ENCODE measurements at places on chromosomes 7 and 10.

- DNase-seq, result no peak
Observed at GRCh38 chr7:28200598-28200997, 20.0 kb upstream of the JAZF1 start.

DNA sequence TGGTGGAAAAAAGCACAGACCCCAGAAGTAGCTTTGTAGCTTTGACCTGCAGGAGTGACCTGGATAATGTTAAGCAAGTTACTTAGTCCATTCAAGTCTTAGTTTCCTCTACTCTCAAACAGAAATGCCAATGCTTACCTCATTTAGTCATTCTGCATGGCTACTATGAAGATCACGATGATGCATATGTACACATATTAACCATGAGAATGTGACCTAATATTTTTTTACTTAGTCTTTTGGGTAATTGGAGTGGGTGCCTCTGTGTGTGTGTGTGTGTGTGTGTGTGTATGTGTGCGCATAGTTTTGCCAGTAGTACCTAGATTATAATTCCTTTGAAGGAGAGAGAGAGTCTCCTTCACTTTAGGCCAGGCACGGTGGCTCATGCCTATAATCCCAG, 95.8 kb downstream of the NRP1 start:
- DNase-seq, result no peak

- DNase-seq, result no peak
Observed at GRCh38 chr7:105346593-105347322, 42.0 kb downstream of the SRPK2 start.

DNA sequence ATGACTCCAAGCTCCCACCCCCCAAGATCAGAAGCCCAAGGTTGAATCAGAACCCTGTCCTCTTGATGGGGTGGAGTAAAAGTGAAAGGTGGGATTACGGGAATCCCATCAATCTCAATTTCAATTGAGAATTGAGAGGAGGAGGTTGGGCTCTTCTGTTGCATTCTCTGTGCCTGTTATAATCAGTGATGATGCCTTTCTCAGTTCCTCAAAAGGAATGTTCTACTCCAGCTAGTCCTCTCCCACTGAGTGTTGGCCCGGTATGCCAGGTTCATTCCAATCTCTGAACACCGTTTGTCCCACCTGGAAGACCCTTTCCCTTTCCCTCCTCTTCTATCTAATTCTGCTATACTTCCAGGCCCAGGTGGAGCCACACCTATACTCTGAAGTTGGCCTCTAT, 17.2 kb upstream of the XPNPEP1 start:
- DNase-seq, result no peak

- DNase-seq, result no peak
Observed at GRCh38 chr7:37504801-37505200, 56.1 kb upstream of the ELMO1 start.

- no peak for DNase-seq
Observed at GRCh38 chr7:118057404-118057803, 126.6 kb upstream of the LSM8 start.

DNA sequence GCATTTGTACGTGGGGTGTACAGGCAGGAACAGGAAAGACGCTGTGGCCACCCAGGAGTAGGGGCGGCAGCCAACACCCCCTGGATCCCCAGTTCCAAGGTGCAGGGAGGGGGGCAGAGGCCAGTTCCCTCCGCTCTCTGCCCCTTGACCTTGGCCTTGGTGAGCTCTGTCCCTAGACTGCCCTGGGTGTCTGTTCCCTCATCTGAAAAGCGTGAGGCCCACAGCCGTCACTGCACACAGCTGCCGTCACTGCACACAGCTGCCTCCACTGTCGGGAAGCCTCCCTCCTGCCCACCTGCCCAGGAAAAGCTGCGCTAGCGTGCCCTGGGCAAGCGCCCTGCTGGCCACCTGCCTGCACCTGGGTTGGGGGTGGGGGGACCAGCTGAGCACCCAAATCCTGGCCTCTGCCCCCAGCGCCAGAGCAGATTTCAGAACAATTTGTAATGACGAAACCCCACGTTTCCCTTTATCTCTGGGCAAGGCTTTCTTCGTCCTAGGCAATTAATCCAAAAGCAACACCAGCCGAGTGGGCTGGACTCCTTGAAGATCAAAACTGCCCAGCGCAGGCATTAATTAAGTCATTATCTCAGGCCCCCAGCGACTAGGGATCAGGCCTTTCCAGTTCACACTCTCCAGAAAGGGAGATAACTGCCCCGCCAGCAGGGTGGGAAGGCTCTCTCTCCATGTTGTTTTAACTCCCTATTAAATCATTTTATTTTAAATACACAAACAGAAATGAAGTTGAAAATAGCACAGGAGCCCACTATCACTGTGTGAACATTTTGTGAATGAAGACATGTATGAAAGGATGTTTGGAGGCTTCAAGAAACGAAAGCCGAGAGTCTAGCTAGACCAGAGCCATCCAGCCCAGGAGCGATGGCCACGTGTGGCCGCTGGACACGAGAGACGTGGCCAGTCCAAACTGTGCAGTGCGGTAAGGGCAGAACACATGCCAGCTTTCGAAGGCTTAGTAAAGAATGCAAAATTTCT, 4.0 kb upstream of the PDGFA start:
- no peak for DNase-seq

DNA sequence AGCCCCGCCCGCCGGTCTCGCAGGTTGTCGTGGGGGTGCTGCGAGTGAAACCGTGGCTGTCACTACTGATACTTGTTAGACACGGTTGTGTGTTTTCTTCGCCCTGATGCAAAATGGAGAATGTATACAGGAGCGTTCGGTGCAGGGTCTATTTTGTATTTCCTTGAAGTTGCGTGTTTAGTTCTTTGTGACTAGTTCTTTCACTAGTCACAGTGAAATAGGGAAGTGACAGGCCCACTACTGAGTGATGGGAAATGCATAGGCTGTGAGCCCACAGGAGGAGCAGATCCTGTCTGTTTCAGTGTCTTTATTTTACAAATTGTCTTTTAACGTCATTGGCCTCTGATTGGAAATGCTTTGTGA, 675 bp downstream of the ABRAXAS2 start:
- DNase-seq, result no peak

DNA sequence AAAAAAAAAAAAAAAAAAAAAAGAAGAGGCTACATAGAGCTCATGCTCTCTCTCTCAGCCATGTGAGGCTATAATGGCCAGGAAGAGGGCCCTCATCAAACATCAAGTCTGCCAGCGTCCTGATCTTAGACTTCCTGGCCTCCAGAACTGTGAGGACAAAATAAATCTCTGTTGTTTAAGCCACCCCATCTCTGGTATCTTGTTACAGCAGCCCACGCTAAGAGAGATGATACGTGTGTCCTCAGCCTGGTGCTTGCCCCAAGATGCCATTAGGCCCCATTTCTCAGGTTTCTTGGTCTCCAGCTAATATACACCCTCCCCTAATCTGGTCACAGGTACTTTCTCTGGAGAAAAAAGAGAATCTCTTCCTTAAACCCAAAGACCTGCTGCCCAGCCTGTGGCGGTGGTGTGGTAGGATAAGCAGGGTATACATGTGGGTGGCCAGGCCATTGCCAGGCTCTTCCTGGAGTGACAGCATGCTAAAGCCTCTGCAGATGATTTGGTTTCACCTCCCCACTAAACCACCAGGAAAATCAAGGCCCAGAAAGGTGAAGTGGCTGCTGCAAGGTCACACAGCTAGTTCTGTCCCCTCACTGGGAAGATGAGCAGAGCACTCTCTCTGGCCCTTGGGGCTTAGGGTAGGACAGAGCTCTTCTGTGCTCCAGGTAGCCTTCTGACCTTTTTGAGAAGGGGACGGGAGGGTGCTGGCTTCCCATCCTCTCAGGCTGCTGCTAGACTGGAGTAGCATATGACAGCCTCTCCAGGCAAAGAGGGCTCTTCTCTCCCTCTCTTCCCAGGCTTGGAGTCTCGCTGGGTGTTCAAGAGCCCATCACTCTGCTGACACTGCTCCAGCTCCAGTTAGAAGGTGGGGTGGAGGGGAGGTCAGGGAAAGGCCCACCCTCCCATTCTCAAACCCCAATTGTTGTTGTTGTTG, 5.2 kb downstream of the SPOCK2 start:
- no peak for DNase-seq

- no peak for DNase-seq
Observed at GRCh38 chr10:25758041-25758457, 176.0 kb upstream of the MYO3A start.

DNA sequence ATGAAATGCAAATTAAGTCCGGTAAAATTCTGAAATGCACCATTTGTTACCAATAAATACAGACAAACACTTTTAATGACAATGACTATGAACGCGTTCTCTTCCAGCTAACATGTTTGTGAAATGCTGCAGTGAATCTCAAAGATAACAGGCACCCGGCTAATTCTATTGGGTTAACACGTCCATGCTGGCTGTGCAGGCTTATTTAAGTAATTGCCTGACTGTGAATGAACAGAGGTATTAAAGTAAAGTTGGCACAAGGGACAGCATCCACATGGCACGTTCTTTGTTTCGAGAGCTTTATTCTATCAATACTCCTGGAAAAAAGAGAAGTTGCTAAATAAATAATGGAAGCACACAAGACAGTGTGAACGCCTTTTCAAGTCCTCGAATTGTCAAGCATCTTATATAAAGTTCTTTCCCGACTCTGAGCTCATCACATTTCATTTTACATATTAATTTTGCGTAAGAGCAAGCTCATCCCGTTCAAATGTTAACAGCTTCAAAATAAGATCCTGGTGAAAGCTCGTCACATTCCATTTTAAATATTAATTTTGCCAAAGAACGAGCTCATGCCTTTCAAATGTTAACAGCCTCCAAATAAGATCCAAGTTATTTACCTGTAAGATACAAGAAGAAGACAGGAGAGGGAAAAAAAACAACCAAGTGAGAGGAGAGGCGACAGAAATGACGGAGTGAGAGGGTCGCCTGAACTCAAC, 111.3 kb upstream of the RHEB start:
- DNase-seq, result no peak

- DNase-seq, result no peak
Observed at GRCh38 chr7:147477526-147477925, 1113.0 kb upstream of the C7orf33 start.

DNA sequence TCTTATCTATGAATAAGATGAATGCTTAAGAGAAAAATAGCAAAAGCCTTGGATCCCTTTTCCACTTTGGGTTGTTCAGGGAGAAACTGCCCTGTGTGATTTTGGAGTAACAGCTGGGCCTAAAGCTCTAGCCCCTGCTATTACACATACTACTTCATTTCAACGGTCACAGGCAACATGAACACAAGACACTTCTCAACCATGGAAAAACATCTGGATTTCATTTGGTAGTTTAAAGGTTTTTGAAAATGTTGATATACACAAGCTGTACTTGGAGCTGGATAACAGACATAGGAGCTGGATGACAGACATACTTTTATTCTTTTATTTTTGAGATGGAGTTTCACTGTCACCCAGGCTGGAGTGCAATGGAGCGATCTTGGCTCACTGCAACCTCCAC, 2.7 kb upstream of the CHUK start:
- no peak for DNase-seq

GRCh38 chr7:104843198-104843597, 170.8 kb upstream of the KMT2E start:
- no peak for DNase-seq

GRCh38 chr10:69858201-69858600, 56.5 kb downstream of the COL13A1 start:
- no peak for DNase-seq

DNA sequence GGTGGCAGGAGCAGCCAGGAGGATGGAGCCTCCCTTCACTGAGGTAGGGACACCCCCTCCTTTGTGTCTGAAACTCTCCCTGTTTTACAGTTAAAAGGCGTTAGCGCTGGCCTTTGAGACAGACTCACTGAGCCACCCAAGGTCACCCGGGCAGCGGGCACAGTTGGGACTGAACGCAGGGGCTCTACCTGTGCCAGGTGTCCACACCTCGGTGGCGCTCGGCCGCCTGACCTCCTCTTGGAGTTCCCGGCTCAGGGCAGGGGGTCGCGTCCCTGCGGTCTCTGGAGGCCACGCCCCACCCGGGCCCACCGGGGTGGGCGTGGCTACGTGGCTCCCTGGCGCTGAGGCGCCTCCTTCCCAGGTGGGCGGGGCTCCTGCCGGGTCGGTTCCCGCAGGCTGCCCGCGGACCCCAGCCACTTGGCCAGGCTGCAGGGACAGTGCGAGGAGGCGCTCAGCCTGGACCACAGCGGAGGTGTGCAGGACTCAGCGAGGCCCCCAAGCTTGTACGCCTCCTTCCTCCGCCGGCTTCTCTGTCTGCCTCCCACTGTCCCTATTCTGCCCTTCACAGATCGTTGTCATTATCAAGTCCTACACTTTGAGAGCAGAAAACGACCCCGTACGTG, 39.9 kb upstream of the LEP start:
- no peak for DNase-seq

GRCh38 chr7:102845346-102845745, 67.5 kb upstream of the LRRC17 start:
- no peak for DNase-seq

- no peak for DNase-seq
Observed at GRCh38 chr7:151088019-151088855, 2.0 kb downstream of the AGAP3 start.

DNA sequence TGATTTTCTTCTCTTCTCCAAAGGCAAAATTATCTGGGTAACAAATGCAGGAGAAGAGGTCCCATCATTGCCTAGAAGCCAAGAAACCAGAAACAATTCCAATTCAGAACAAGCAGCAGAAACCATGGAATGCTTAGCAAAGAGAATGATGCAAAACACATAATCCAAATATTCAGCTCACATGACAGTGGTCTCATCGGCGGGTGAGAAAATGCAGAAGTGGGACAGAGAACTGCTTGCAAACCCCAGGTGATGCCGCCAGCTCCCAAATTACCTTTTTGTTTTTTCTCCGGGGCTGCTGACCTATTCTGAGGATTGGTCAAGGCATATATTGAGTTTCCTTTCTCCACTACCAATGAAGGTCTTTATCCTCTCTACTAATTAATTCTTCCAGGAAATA, 99.7 kb downstream of the ZNF22 start:
- DNase-seq, result no peak

GRCh38 chr7:5476001-5476400, 52.4 kb upstream of the TNRC18 start:
- no peak for DNase-seq
